HEK293T (cell line): ENCODE measurements at places on chromosomes 4 and X.

DNA sequence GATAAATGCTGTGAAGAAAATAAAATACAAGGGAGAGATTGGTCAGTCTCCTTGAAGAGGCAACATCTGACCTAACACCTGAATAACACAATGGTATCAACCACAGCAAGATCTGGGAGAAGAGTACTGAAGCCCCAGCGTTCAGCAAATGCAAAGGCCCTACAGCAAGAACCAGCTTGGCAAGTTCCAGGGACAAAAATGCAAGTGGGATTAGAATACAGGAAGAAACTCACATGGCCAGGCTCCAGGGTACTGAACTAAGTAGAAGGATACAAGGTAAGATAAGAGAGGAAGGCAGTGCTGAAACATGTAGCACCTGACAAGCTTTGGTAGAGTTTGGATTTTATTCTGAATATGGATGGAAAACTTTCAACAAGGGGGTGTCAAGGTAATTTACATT is 3.6 kb downstream of the SMIM14 start:
- no peak for DNase-seq

GRCh38 chr4:153156263-153156662 is 48.0 kb upstream of the TRIM2 start:
- no peak for DNase-seq

GRCh38 chr4:78749258-78749971 is 26.7 kb upstream of the BMP2K start:
- no peak for DNase-seq

DNA sequence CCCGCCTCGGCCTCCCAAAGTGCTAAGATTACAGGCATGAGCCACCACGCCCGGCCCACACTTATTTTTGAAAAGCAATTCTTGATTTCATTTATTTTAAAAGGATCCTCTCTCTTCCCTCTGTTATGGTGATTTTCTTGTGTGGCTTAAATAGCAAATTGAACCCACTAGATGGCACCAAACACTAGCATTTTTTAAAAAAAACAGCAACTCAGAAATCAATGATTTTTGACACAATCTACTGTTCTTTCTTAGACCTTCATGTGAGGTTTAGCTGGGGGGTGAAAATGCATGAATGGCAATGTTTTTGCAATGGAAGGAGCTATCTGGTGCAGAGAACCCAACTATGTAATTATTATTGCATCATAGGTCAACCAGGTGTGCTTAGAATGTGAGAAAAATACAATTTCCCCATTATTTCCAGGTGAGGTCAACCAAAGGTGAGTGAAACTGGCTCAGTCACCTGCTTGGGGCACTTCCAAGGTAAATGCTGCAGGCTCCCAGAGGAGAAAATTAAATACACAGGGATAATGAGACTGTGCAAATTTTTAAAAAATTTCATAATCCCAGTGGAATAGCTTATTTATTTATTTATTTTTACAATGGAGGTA is 226.7 kb upstream of the PRKX start:
- peak; percentile 9 for DNase-seq

DNA sequence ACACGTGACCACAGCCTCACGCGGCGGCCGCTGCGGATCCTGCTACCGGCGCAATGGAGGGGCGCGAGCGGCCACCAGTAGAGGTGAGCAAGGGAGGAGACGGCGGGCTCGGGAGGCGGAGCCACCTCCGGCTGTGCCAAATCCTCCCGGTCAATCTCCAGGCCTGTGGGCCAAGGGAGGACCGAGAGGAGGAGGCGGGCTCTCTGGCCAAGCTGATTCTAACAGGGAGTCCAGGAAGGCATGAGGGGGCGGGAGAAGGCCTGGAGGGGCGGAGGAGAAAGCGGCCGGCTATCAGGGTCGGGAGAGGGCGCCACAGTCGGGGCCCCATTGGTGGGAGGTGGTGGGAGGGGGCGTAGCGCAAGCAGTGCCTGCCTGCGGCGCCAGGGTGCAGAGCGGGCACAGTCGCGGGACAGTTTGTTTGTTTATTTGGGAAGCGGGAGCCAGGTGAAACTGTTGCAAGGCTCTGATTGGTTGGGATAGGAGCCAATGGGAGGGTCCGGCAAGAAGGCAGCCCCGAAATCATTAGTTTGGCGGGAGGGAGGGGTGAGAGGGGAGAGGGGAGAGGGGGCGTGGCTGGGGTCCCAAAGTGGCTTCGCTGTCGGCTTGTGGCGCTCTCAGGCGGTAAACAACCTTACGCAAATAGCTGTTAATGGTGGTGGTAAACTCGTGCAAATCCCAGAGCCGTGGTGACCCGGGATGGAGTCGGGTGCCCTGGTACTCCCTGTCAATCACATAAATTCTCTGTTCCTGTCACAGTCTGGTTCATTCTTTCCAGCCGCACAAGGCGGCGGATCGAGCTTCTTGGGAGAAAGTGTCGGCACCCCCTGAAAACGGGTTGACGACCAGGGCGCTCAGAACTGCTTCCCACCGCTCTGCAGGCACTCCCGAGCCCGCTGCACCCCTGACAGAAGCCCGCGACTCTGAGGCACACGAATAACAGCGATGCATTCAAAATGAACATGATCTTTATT is at the start of gene IRS4:
IRS4 (minus strand) TSS at position 55 of the 971 bp plus-strand sequence.
- DNase-seq, result peak; percentile 66

DNA sequence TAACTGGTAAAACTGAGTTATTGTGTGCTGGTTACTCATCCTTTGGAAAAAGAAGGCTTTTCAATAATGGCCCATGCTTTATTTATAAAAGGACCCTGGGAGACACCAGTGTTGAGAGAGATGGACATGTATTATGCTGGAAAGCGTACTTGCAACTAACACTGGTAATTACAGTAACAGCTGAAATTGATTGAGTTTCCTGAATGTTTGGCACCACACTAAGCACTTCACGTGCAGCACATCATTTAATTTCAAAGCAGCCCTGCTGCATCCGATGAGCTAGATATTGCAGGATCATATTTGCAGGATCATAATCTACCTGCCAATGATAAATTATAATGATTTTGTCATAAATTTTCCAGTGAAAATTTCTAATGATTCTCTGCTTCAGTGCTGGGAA is 81.5 kb downstream of the QRFPR start:
- no peak for DNase-seq

GRCh38 chr4:159010563-159011260 is 92.2 kb upstream of the RAPGEF2 start:
- DNase-seq, result no peak

- DNase-seq, result no peak
These were observed 205.7 kb downstream of the AR start for GRCh38 chrX:67749536-67749935.

GRCh38 chr4:129231945-129232588 is 136.1 kb downstream of the C4orf33 start:
- no peak for DNase-seq

- no peak for DNase-seq
These were observed 52.1 kb upstream of the MSANTD1 start for GRCh38 chr4:3196670-3197359.

DNA sequence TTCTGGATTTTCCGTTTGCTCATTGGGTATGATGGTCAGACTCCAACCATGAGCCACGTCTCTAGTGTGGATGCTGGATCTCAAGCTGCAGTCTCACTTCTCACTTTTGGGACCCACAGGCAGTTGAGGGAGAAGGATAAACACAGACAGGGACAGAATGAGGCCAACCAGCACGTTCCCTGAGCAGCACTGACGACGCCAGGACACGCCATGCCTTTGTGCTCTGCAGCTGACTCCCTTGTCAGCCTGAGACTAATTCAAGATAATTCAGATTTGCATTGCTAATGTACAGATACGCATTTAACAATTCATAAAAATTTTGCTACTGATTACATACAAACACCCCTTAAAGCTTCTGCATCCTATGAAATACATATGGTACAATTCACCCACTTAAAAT is 106.5 kb downstream of the FAM193A start:
- no peak for DNase-seq

GRCh38 chr4:95545546-95545945 is 3.2 kb downstream of the UNC5C start:
- no peak for DNase-seq

DNA sequence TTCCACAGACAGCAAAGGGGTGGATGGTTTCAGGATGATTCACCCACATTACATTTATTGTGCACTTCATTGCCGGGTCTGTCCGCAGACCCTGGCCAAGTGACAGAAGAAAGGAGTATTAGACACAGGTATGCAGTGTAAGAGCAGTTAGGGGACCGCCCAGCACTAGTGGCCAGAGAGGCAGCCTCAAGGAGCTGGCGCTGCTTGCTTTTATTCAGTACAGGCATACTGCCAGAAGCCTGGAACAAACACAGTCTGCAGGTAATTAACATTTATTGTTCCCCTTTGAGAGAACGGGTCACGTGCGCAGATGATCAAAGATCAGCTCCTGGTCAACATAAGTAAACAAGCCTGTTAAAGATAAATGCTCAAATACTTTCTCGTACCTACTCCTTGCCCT is 1639.0 kb upstream of the IGFBP7 start:
- no peak for DNase-seq

DNA sequence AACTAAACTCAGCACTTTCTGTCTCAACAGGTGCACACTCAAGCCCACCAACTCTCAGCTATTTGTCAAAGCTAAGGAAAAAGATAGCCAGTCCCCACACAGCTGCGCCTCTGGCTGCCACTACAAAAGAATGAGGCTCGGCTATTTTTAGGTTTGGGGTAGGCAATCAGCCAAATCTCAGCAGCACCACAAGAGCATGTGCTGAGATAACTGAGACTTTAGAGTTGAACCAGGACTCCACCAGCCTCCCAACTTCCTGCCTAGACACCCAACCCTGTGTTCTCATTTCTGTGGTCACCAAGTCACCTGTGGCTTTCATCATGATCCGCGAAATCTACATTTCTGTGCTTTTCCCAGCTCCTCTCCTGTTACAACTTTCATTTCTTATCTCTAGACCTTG is 28.0 kb downstream of the DMD start:
- DNase-seq, result peak; percentile 7

DNA sequence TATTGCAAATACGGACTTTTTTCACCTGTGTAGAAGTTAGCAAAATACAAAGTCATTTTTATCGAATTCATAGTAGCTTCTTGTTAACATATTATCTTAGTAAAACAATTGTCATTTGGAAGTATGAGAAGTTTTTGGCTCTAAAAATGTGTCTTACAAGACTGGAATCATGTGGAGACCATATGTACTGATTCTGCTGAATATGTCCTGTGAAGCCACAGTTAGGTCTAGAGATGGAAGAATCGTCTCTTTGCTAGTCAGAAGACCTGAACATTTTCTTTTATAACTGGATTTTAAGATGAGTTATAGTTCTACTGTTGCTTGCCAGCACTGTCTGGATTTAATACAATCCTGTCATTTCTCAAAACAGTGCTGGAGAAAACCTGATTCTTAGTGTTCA is 29.0 kb downstream of the TMEM165 start:
- no peak for DNase-seq

GRCh38 chr4:41014158-41014557 is 200.2 kb downstream of the APBB2 start:
- DNase-seq, result no peak

DNA sequence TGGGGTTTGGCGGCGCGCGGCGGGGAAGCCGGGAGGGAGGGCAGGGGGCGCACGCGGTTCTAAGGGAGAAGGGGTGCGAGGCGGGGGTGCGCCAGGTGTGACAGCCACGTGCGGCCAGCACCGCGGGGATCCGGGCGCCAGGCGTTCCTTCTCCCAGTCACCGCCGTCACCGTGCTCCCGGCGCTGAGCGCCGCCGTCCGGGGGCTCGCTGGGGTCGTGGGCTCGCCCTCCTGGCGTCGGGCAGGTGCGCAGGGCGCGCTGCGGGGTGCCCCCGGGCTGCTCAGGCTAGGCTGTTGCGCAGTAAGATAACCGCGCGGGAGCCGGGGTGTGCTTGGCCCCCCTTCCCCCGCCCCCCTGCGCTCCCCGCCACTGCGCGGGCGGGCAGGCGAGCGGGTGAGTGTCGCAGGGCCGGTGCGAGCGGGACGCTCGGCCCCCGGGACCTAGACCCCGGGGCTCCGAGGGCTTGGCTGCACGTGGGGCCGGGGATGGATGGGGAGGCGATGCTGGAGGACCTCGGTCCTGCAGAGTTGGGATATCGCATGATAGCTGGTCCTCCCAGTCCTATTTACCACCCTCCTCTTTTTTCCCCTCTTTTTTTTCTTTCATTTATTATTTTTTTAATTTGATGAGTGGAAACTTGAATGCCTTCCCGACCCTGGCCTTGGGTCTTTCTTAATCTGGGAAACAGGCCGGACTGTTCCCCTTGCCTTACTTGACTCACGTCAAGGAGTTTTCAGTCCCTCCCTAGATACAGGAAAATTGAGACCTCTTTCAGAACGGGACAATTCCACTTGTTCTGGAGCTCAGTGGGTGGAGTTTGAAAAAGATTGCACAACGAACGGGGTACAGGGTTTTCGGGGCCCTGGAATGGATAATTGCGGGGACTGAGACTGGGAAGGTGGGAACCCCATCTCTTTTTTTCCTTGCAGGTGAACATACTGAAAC is 797 bp downstream of the TXLNG start:
- peak; percentile 25 for DNase-seq

DNA sequence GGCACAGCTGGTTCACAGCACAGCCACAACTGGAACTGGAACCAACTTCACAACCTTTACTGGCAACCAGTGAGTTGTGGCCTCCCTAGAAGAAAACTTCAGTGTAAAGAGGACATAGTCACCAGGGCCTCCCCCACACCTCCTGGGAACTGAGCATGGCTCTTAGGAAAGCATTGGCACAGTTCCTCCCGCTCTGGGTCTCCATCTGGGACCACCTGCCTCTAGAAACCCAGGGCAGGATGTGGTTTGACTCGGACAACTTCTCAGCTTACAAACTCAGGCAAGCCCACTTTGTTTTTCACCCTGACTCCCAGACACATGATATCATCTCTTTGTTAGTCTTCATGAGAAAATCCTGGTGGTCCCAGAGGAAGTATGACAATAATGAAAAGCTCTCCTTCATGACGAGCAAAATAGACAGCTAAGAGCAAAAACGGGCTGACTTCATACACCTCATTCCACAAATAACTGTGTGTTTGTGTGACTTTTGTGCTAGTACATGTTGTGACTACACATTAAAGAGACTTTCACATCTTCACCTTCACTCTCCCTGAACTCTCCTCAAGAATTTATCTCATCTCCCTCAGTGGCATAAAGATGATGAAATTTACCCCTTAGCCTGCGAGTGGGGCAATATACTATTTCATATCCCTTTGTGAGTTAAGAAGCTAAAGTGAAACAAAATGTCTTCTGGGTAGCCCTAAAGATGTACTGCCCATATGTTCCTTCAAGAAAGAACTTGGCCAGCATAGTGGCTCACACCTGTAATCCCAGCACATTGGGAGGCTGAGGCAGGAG is 75.4 kb downstream of the SH3KBP1 start:
- no peak for DNase-seq

DNA sequence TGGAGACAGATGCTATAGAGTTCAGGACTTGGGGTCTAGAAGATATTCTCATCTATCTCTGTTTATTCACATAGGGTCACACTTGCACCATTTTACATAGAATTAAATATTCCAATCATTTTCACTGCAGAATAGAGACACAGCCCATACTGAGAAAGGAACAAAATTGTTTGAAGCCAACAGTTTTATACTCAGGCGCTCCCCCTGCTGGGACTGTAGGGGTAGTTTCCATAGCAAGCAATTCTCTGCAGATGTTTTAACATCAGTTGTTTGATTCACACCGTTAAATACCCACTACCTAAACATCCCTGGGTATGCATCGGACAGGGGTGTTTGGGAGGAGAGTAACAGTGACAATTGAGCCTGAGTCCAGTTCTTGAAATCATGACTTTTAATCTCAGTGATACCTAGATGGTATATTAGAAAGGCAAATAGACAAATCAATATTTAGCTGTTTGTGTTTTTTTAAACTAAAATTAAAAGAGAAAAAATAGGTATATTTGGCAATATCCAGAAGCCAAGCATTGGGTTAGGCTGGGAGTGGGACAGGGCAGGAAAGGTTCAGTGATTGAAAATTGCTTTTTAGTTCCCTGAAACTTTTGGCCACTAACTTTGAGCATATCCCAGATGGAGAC is 33.8 kb downstream of the LONRF3 start:
- DNase-seq, result peak; percentile 71

- DNase-seq, result peak; percentile 33
These were observed 58.2 kb downstream of the WDR17 start for GRCh38 chr4:176123710-176124407.
